ENCODE measurements at places on chromosomes 12 and 14. TPM values are rescaled to one million over a fixed set of nuclear protein-coding genes. Genes with fewer than 3 reads are reported as not detected.

The C12orf56 gene
- 0.77 TPM for total RNA-seq

The IL26 gene
- total RNA-seq, result not detected

DNA sequence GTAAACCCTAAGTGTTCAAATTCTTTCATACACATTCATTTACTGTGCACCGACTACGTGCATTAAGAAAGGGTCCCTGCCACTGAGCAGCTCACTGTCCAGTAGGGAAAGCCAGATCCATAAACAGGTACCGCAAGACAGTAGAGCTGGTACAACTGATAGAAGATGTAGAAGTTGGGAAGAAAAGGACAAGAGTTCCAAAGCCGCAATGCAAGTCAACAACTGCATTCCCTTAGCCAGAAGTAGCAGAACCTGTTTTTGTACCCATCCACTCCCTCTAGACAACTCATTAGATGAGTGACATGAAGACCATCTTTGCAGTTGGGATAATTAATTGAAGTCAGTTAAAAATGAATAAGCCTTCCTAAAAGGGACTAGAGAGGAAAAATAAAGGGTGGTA is 1.3 kb downstream of the SENP1 start:
- peaks cover 4% of the 10 kb centered on the region for H3K4me1 ChIP-seq
- H3K27ac ChIP-seq, result no peak overlapping the region
- no peak for DNase-seq
- H3K27me3 ChIP-seq, result no peaks in the 10 kb centered on the region
- no peaks in the 10 kb centered on the region for H3K36me3 ChIP-seq

DNA sequence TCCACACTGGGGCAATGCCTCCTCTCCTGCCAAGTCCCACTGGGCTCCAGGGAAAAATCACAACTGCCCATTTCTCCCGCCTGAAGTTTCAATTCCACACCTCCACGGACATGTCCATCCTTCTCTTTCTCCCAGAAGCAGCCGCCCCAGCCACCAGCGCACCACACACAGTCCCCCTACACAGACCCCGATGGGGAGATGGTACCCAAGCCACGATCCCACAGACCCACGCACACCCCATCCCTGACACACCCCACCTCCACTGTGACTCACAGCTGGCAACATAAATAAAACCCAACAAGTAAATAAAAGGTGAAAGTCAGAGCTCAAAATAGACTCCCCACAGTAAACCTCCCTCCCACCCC is 2.6 kb downstream of the MSI1 start:
- no peaks in the 10 kb centered on the region for H3K36me3 ChIP-seq
- H3K27me3 ChIP-seq, result peaks cover 41% of the 10 kb centered on the region
- H3K27ac ChIP-seq, result no peak overlapping the region
- H3K4me1 ChIP-seq, result no peaks in the 10 kb centered on the region

GRCh38 chr12:128415036-128415560 is 148.1 kb downstream of the TMEM132C start:
- no peaks in the 10 kb centered on the region for H3K4me1 ChIP-seq
- H3K4me3 ChIP-seq, result no peak overlapping the region
- no peak for DNase-seq
- no peak overlapping the region for H3K27ac ChIP-seq
- H3K27me3 ChIP-seq, result no peaks in the 10 kb centered on the region

The FOXG1 gene
- not detected for total RNA-seq

- no peak overlapping the region for H3K4me3 ChIP-seq
- no peaks in the 10 kb centered on the region for H3K27me3 ChIP-seq
- peaks cover 5% of the 10 kb centered on the region for H3K4me1 ChIP-seq
- DNase-seq, result peak; percentile 90
- H3K36me3 ChIP-seq, result peaks cover 19% of the 10 kb centered on the region
These were observed 18.6 kb downstream of the PSMC1 start for GRCh38 chr14:90274808-90275457.

DNA sequence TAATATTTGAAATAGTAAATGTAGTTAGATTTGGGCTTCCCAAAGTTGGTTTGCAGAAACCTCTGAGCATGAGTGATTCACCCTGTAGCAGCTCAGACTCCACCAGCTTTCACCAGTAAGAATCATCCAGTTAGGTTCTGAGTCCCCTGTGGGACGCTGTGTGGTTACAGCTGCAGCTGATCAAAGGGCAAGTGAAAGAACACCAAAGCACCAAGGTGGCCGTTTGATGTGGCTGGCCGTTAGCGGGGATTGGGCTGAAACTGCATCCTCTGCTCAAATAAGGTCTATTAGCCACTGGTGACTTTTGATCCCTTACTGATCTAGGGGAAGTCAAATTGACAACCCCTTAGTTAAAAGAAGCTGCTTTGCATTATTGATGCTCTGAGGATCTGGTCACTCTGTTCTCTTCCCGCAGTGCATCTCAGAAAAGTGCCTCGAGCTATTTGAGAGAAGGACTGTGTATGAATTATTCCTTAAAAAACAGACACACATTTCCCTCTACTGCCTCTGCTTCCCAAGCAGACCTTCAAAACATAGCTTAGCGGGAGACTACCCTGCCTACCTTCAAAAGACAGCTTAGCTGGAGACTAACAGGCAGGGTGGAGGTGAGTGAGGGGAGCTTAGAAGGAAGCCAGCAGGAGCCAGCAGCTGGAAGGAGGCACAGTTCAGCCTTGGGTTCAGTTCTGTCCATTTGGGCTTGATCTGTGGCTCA is 3.7 kb downstream of the ABHD12B start:
- H3K4me1 ChIP-seq, result no peaks in the 10 kb centered on the region
- peak; percentile 48 for DNase-seq
- H3K27ac ChIP-seq, result no peak overlapping the region
- H3K4me3 ChIP-seq, result no peak overlapping the region

DNA sequence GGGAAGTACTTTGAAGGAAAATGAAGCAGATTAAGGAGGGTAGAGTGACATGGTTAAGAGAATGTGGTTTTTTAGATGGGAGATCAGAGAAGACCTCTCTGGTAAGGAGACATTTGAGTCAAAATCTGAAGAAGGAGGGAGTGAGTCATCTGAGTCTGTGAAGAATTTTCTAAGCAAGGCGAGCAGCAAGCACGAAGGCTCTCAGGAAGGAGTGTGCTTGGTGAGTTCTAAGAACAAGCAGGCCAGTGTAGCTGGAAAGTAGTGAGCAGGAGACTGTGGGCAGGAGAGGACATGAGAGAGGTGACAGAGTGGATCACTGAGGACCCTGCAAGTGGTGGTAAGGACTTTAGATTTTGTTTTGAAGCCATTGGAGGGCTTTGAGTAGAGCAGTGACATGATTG is 76.3 kb upstream of the FUT8 start:
- no peak overlapping the region for H3K4me3 ChIP-seq
- H3K27me3 ChIP-seq, result no peaks in the 10 kb centered on the region
- peak; percentile 41 for DNase-seq

GRCh38 chr12:90897986-90898385 is 57.0 kb downstream of the CCER1 start:
- peaks cover 10% of the 10 kb centered on the region for H3K4me1 ChIP-seq
- H3K36me3 ChIP-seq, result no peaks in the 10 kb centered on the region
- DNase-seq, result no peak
- no peak overlapping the region for H3K27ac ChIP-seq

The MYO1A gene
- total RNA-seq, result 0.26 TPM

DNA sequence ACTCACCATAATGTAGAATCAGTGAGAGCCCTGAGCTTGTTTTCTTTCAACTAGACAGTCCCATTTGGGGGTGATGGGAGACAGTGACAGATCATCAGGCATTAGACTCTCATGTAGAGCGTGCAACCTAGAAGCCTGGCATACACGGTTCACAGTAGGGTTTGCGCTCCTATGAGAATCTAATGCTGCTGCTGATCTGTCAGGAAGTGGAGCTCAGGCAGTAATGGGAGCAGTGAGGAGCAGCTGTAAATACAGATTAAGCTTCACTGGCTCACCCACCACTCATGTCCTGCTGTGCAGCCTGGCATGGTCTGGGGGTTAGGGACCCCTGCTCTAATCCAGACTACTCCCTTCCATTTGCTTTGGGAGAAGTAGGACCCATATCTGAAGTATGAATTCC is 55.6 kb downstream of the FNTB start:
- H3K4me3 ChIP-seq, result no peak overlapping the region
- H3K4me1 ChIP-seq, result no peaks in the 10 kb centered on the region
- no peak for DNase-seq
- peaks cover 1% of the 10 kb centered on the region for H3K36me3 ChIP-seq
